ENCODE measurements at places on chromosomes 2 and 18. TPM values are rescaled to one million over a fixed set of nuclear protein-coding genes. Genes with fewer than 3 reads are reported as not detected.

GRCh38 chr18:25614168-25614567 is 262.2 kb upstream of the ZNF521 start:
- no peak for DNase-seq

- DNase-seq, result no peak
These were observed 25.1 kb downstream of the ANO7 start for GRCh38 chr2:241213567-241213966.

The TFCP2L1 gene
- 63.5 TPM for polyA plus RNA-seq

The IL37 gene
- not detected for polyA plus RNA-seq

The HOXD8 gene
- polyA plus RNA-seq, result 193 TPM
